Ureter (tissue), 1 donor: ENCODE measurements at places on chromosomes 2 and 18. TPM values are rescaled to one million over a fixed set of nuclear protein-coding genes. Genes with fewer than 3 reads are reported as not detected.

CXCR1 gene
- not detected for total RNA-seq

- DNase-seq = no peak
Measured at GRCh38 chr18:48640566-48641270, 101.9 kb downstream of the CTIF start.

- DNase-seq = no peak
Measured at GRCh38 chr2:171342067-171342413, 91.8 kb downstream of the METTL8 start.

RAB12 gene
- 50.0 TPM for total RNA-seq

- no peak for DNase-seq
Measured at GRCh38 chr18:51655327-51655698, 457.8 kb upstream of the MEX3C start.

DNA sequence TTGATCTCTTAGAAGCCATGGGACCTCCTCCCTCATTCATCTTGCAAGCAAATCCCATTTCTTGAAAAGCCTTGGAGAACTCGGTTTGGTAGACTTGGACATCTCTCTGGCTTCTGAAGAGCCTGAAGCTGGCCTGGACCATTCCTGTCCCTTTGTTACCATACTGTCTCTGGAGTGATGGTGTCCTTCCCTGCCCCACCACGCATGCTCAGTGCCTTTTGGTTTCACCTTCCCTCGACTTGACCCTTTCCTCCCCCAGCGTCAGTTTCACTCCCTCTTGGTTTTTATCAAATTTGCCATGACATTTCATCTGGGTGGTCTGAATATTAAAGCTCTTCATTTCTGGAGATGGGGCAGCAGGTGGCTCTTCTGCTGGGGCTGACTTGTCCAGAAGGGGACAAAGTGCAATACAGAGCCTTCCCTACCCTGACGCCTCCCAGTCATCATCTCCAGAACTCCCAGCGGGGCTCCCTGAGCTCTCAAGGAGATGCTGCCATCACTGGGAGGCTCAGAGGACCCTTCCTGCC, 20.0 kb downstream of the FOSL2 start:
- no peak for DNase-seq

DNA sequence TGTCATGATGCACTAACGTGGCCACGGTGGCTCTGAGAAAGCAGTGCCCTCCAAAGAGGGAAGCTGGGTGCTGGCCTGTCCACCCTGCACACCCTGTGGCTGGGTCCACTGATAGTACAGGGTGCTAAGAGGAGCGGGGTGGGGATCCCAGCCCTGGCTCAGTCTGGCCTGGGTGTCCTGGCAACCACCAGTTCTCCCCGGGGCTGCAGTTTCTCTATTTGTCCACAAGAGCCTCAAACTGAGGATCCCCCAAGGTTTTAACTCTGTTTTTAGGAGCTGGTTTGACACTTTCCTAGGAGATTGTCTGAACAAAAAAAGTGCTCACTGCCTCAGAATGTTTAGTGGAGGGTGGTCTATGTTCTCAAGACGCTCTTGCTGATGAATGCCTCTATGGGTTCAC, 29.0 kb downstream of the EDAR start:
- DNase-seq = no peak

BMP10 gene
- total RNA-seq = not detected

DNA sequence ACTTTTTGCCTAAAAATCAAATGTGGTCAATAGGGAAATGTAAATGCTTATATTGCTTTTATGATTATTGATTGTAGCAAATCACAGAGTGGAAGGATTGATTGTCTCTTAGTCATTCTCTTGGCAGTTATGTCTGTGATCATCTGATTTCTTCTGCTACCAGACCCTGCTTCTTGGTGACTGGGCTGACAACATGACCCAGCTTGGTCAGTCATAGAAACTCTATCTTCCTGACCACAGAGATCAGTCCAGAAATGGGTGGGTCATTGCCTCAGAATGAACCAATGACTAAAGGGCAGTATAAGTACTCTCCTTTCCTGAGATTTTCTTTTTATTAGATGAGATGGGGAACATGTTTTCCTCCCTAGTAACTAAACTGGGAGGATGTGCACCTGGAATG, 87.6 kb downstream of the MAIP1 start:
- no peak for DNase-seq

- DNase-seq = no peak
Measured at GRCh38 chr2:72896446-72896845, 9.2 kb downstream of the SPR start.

DNA sequence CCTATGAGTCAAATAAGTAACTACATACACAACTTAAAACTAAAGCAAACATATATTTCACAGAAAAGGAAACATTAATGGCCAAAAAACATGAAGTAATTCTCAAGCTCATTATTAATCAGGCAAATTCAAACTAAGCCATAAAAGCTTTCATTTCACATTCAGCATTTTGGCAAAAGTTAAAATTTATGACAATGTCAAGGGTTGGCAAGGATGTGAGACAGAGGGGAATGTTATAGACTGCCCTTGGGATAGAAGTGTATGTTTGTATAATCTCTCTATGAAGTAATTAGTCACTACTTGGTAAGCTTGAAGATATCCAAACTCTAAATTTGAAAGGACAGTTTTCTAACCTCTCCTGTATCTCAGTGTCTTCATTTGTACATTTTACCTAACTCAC, 539.4 kb downstream of the RIT2 start:
- no peak for DNase-seq
